ENCODE measurements at places on chromosomes 7 and 10. TPM values are rescaled to one million over a fixed set of nuclear protein-coding genes. Genes with fewer than 3 reads are reported as not detected.

SEMA3A gene
- total RNA-seq: 2.9 TPM

LFNG gene
- total RNA-seq: 16.4 TPM

BAIAP2L1 gene
- total RNA-seq: 11.0 TPM

FBXO24 gene
- 0.98 TPM for total RNA-seq

ELFN1 gene
- total RNA-seq: 0.59 TPM

HGF gene
- total RNA-seq: 8.5 TPM

EPO gene
- total RNA-seq: not detected

NPC1L1 gene
- 0.16 TPM for total RNA-seq

TMEM273 gene
- 29.8 TPM for total RNA-seq

OR13A1 gene
- not detected for total RNA-seq

PTCD1 gene
- total RNA-seq: 4.5 TPM

DPYSL4 gene
- 1.9 TPM for total RNA-seq

HSPA12A gene
- total RNA-seq: 23.6 TPM

DLX5 gene
- total RNA-seq: not detected

CALML3 gene
- 13.5 TPM for total RNA-seq

VWA2 gene
- total RNA-seq: 0.48 TPM

AKR1D1 gene
- total RNA-seq: 0.59 TPM

CFAP69 gene
- 13.0 TPM for total RNA-seq

EEF1AKMT2 gene
- total RNA-seq: 23.2 TPM

DDX21 gene
- total RNA-seq: 83.9 TPM

CCDC71L gene
- total RNA-seq: 69.4 TPM

CTTNBP2 gene
- 8.8 TPM for total RNA-seq

TAS2R4 gene
- total RNA-seq: 2.0 TPM

AKR1C1 gene
- total RNA-seq: 214 TPM

FANK1 gene
- total RNA-seq: 2.6 TPM

ANKRD61 gene
- total RNA-seq: not detected

MYH16 gene
- total RNA-seq: not detected

RUFY2 gene
- 20.5 TPM for total RNA-seq

LIPK gene
- 3.2 TPM for total RNA-seq

ENTPD1 gene
- 17.4 TPM for total RNA-seq

LIMK1 gene
- total RNA-seq: 18.0 TPM

HOXA10 gene
- total RNA-seq: 5.2 TPM

FAM24A gene
- total RNA-seq: not detected

SPAG6 gene
- total RNA-seq: 4.9 TPM

CCL26 gene
- 0.59 TPM for total RNA-seq

ELMO1 gene
- 110 TPM for total RNA-seq

FAM25C gene
- not detected for total RNA-seq

MMD2 gene
- not detected for total RNA-seq

CALD1 gene
- 252 TPM for total RNA-seq

EEPD1 gene
- 6.4 TPM for total RNA-seq

GJD4 gene
- total RNA-seq: not detected

ZNF727 gene
- 19.0 TPM for total RNA-seq

SLC13A1 gene
- not detected for total RNA-seq
